Uterus (tissue), 4 donors: ENCODE measurements at places on chromosomes 2 and 18. TPM values are rescaled to one million over a fixed set of nuclear protein-coding genes. Genes with fewer than 3 reads are reported as not detected.

UXS1 gene
- 26.2 TPM for total RNA-seq

NEU2 gene
- total RNA-seq, result not detected

SERPINB11 gene
- not detected for total RNA-seq

CYBRD1 gene
- 208 TPM for total RNA-seq

DCDC2C gene
- total RNA-seq, result not detected

SFXN5 gene
- 5.9 TPM for total RNA-seq

NTSR2 gene
- not detected for total RNA-seq

CAPN14 gene
- total RNA-seq, result under 0.01 TPM

SCG2 gene
- not detected for total RNA-seq

DOK1 gene
- total RNA-seq, result 14.5 TPM

GRCh38 chr2:31802711-31803110 lies 208.1 kb downstream of the MEMO1 start:
- no peak for DNase-seq

GRCh38 chr2:132517386-132517785 lies 100.8 kb downstream of the GPR39 start:
- DNase-seq, result no peak

GRCh38 chr18:55289775-55290174 lies 298.2 kb downstream of the TCF4 start:
- no peak for DNase-seq

DNA sequence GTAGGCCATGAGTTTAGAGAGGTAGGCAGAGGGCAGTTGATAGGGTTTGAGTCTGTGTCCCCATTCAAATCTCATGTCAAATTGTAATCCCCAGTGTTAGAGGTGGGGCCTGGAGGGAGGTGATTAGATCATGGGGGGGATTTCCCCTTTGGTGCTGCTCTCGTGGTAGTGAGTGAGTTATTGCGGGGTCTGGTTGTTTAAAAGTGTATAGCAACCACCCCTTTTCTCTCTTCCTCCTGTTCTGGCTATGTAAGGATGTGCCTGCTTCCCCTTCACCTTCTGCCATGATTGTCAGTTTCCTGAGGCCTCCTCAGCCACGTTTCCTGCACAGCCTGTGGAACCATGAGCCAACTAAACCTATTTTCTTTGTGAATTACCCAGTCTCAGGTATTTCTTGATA lies 25.5 kb downstream of the MARCHF4 start:
- no peak for DNase-seq

DNA sequence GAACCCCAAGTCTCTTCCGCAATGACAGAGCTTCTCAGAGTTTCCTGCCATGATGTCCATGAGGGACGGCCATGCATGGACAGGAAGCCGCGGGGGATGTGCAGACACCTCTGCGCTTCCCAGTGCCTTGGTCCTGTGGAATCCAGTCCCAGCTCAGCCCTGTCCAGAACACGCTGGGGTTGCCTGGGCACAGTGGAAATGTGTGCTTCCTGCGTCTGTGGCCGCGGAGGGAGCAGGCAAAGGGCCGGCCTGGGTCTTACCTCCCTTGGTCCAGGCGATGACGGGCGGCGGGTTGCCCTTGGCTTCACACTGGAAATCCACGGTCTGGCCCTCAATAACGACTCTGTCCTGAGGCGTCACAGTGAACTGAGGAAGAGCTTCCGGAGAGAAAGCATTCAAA lies 79.6 kb downstream of the PXDN start:
- DNase-seq, result no peak

GRCh38 chr18:47549021-47549540 lies 297.6 kb upstream of the SKOR2 start:
- DNase-seq, result no peak

DNA sequence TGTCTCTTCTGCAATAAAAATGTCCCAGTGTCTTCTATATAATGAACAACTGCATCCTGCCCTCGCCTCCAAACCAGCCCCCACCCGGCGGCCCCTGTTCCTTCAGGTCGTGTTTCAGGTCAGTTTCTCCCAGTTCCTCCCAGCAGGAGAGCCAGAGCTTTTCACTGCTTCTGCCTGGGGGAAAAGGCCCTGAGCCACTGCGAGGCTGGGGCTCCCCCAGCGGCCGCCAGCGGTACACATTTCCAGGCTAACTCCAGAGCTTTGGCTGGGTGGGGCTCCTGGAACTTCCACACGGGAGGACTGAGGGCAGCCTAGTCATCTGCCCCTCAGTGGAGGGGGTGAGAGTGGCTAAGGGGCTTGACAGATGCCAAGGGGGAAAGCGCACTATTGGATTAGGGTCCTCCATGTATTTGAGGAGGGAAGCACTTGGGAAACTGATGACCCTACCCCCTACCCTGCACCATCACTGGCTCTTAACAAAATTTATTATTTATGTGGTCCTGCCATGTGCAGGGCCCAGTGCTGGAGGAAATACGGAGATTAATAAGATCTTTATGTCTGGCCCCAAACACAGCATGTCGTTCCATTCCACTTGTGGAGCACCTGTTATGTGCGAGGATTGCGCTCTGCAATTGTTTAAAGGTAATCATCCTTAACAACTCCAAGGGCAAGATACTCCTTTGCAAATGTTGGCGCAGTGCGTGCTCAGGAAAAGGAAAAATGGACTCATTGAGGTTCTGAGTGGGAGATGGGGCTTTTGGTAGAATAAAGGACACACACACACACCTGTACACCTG lies 17.3 kb upstream of the CYS1 start:
- DNase-seq, result peak; percentile 56

DNA sequence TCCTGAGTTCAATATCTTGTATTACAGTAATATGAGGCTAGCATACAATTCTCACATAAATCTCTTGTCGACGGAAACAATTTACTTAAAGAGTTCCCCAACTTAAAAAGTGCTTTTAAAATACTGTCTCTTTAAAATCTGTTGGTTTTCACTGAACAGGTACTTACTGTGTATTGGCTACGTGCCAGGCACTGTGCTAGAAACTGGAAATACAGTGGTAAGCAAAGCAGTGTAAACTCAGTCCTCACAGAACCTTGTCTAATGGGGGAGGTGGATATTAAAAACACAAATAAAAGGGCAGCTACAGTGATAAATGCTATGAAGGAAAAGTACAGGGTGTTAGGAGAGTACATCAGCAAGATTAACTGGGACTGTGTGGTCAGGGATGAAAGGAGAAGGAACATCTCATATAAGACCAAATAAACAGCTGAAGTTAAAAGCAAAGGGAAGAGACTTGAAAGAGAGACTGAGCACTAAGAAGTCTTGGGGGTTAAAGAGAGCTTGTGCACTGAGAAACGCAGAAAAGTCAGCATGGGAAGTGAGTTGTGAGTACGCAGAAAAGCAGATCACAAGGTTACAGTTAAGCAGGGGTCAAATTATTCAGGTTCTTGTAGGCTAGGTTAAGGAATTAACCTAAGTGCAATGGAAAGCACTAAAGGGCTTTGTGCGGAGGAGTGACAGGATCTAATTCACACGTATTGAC lies 52.5 kb downstream of the USP40 start:
- DNase-seq, result no peak

DNA sequence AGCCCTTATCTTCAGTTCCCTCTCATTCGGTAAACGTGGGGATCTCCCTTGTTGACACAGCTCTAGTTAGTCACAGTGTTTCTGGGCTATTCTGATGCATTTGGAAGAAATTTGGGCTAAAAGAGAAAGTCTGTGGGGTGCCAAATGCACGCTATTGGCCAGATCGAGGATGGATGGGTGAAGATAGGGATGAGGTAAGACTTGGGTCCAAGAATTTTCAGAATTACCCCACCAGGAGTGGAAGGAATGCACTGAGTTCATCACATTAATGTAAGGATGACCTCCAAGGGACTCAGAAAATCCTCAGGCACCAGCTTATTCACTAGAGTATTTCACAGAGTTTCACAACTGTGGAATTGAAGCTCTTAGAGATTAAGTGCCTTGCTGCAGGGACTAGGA lies 49.3 kb downstream of the NRP2 start:
- no peak for DNase-seq

DNA sequence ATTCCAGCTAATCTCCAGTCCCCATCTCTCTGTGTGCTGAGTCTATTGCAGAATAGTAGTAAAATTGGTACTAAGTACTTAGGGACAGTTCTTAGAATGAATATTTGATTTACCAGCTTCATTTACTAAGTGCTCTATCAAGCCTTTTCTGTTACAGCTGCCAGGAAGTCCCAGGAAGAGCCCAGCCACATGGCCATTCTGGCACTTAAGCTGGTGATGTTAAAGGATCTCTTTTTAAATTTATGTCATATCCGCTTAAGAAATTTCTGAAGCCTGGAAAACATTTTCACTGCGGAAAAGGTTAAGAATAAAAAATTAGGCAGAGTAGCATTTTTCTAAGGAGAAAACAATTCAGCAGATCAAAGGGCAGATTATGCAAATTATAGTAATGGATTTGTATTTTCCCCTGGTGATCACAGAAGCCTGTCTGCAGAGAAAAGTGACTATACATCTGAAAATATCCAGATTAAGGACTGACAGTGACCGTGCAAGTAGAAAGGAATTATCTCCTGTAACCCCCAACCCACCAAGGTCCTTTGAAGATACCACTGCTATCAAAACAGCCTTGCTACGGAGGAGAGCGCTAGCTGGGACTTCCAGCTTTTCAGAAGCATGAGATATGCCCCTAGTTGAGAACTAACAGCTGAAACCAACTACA lies 260.8 kb downstream of the SH3BP4 start:
- DNase-seq, result no peak

DNA sequence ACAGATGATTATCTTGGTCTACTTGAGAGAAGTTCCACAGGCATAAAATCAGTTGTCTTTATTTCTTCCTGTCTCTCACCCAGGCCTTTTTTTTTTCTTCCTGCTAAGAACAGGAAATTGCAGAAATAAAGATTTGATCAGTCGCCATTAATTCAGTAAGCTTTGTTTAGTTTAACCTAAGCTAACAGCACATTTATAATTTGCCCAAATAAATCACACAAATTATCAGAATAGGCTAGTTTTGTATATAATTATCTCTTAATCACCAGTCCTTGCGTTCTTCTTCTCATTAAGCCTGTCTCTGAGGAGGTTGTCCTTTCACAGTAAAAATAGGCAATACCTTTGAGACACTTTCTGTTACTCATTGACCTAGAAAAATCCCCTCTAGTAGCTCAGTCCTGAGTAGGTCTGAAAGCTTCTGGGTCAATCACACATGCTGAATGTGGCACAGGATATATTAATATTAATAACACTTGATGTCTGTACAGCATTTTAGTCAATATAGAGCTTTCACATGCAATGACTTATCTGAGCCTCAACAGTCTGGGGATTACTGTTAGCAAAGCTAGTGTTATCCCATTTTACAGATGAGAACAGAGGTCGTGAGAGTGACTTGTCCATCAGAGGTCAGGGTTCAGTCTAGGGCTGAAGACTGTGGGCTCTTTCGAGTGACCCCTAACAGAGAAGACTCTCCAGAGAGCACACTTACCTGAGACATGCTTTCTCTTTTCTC lies 11.2 kb upstream of the STK17B start:
- no peak for DNase-seq

DNA sequence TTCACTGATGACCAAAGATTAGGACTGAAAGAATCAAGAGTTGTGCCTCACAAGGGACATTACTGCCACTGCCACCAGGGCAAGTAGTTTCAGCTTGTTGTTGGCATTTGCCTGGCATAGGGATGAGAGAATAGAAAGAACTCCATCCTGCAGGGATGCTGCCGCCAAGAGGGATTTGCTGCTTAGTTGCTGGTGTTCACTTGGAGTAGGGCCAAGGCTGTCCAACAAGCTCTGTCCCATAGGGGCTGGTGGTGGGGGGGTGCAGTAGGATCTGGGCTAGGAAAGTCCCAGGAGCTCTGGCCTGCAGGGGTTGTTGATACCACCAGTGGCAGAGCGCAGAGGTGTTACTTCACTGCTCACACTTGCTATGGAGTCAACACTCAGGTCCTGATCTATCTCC lies 84.9 kb upstream of the MGAT4A start:
- DNase-seq, result no peak

DNA sequence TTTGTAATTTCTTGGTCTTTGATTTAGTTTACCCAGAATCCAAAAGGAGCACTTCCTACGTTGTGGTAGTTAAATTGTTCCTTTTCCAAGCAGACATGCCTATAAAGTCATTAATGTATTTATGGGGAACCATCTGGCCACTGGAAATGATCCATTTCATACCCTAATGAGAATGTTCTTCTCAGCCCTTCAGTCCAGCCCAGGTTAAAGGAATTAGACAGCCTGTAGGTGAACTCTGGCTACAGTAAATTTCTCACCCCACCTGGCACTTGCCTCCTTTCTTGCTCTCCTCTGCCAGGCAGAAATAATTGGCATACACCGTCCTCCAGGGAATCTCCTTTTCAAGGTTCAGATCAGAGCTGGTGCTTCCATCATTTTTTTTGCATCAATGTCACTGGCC lies 121.1 kb downstream of the SETBP1 start:
- DNase-seq, result no peak

- no peak for DNase-seq
Observed at GRCh38 chr18:39424261-39424660, 1858.7 kb upstream of the CELF4 start.

- DNase-seq, result no peak
Observed at GRCh38 chr2:49901202-49902065, 747.1 kb upstream of the FSHR start.

DNA sequence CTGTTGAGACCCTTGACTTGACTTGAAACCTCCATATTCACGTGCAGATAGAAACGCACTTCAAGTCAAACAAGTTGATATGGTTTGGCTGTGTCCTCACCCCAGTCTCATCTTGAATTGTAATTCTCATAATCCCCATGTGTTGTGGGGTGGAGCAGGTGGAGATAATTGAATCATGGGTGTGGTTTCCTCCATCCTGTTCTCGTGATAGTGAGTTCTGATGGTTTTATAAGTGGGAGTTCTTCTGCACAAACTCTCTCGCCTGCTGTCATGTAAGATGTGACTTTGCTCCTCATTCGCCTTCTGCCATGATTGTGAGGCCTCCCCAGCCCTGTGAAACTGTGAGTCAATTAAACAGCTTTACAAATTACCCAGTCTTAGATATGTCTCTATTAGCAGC lies 21.4 kb downstream of the SLC3A1 start:
- no peak for DNase-seq

DNA sequence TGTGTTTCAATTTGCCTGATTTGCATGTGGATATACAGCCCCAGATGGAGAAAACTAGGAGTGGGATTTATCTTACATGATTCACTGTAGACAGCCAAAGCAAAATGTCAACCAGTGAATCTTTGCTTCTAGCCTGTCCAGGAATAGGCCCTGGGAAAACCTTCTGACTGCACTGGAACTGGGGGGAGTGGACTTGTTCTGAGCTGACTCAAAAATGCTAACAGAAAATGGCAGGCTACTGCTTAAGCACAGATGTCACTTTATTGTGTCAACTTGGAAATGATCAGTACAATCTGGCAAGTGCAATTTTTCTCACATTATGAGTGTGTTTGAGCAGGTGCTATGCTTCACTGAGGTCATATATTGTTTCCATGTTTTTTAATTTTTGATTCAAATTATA lies 593.7 kb downstream of the NRXN1 start:
- no peak for DNase-seq

DNA sequence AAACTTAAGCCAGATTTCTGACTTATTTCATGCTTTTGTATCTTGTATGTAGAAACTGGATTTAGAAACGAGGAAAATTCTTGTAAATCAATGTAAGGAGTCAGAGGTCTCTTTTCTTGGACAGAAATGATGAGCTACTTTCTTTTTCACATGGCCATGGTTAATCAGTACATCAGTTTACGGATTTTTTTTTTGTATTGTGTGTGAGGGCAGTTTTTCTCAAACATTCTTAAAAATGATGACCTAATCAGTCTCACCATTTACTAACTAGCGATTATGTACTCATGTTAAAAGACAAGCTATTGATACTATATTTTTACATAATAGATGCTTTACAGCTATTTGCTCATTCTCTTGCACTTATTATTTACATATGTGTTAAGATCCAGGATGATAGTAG lies 165.2 kb upstream of the DOCK10 start:
- DNase-seq, result no peak

- no peak for DNase-seq
Observed at GRCh38 chr2:176753752-176754474, 458.7 kb upstream of the HNRNPA3 start.
